SK-N-DZ (cell line): ENCODE measurements at places on chromosomes 7 and 10.

DNA sequence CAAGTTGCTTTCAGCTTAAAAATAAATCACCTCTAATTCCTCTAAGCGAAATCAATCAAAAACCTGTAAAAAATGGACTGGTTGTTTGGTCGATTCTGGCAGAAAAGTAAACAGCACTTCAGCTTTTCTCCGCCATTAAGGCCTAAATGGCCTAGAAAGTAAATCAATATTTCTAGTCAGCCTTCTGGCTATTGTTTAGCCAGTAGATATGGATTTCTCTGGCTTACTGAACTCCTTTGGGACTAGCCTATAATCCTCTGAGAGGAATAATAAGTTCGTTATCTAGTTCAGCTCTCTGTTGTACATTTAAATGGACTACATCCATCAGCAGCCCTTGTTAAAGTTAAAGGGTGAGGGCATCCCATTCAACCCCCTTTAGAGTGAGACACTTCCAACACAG is 400.1 kb upstream of the ETV1 start:
- DNase-seq = peak; percentile 12

GRCh38 chr7:28477041-28477442 is 64.7 kb downstream of the CREB5 start:
- no peak for DNase-seq

DNA sequence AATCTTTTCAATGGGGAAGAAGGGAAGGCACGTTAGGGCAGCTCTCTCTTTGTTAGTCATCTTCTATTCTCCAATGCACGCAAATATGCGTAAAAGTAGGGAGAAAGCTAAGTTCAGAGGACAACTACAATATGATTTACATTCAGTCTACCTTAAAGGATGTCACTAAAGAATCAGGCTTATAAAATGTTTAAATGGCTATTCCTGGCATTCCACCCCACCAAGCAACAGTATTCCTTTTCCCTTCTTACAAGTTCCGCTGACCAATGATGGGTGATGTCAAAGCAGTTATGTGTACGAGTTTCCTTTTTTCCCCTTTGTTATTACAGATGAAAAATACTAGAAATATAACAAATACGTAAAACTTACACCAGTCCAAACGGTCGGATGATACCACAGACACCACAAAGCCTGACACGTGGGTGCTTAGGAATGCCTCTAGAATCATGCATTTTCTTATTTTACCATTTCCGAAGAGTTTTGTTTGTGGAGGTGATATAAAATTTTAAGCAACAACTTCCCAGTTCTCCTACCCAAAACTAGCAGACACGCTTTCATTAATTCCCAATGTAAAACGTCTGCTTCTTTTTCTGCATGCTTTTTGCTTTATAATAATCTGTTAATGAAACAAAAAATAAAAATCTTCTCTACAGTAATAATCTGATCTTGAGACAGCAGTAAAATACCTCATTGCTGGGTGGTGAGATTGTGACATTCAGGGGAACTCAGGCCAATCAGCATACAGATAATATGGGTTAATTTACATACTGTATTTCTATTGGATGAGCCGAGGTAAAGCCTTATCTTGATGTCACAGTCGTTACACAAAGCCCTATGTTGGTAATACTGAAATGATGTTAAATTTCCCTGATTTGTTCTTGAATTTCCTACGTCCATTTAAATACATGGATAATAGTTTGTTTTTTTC is 708 bp upstream of the GPR85 start:
- DNase-seq = peak; percentile 82

- DNase-seq = no peak
Observed at GRCh38 chr7:16260236-16260728, 161.1 kb downstream of the CRPPA start.

DNA sequence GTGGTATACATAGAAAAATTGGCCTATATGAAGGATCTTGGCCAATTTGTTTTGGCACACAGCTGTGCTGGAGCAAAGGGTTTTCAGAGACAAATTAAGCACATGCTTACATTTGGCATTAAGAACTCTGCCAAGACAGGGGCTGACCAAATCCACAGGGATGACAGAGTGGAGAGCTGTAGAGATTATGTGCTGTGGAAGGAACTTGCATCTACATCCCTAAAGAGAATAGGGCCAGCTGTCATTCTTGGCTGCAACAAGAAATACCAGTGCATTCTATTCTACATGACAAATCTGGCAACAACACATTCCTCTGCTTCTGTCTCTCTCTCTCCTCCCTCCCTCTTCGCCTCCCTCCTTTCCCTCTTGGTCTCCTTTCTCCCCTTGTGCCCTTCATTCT is 75.6 kb downstream of the POM121L12 start:
- no peak for DNase-seq

DNA sequence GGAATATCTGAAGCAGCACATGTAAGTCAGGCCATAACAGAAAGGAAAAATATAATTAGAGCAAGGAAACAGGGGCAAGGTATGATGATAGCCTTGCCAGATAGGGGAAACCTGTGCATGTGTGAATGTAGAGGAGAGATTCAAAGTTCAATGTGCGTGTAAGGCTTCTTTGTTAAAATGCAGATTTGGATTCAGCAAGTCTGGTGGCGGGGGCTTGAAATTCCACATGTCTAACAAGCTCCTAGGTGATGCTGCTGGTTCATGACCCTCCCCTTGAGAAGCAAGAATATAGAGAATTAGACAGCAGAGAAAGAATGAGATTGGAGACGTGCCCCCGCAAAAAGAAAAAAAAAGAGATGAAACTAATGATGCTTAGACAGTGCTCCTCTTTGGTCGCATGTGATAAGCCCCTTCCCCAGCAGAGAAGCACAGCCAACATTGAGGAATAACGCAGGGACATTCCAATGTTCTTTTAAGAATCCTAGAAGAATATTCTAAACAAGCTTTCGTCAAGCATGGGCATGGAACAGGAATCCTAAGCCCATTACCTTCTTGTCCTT is 21.1 kb upstream of the MACC1 start:
- DNase-seq = no peak

- DNase-seq = peak; percentile 39
Observed at GRCh38 chr10:132836832-132837540, 51.0 kb upstream of the NKX6-2 start.

GRCh38 chr10:88840104-88840503 is 11.5 kb downstream of the ANKRD22 start:
- DNase-seq = no peak

- no peak for DNase-seq
Observed at GRCh38 chr7:36232971-36233550, 80.0 kb downstream of the EEPD1 start.

GRCh38 chr10:126907423-126907970 is 2.3 kb downstream of the DOCK1 start:
- DNase-seq = no peak

GRCh38 chr7:117706210-117706609 is 167.0 kb downstream of the CTTNBP2 start:
- DNase-seq = no peak

DNA sequence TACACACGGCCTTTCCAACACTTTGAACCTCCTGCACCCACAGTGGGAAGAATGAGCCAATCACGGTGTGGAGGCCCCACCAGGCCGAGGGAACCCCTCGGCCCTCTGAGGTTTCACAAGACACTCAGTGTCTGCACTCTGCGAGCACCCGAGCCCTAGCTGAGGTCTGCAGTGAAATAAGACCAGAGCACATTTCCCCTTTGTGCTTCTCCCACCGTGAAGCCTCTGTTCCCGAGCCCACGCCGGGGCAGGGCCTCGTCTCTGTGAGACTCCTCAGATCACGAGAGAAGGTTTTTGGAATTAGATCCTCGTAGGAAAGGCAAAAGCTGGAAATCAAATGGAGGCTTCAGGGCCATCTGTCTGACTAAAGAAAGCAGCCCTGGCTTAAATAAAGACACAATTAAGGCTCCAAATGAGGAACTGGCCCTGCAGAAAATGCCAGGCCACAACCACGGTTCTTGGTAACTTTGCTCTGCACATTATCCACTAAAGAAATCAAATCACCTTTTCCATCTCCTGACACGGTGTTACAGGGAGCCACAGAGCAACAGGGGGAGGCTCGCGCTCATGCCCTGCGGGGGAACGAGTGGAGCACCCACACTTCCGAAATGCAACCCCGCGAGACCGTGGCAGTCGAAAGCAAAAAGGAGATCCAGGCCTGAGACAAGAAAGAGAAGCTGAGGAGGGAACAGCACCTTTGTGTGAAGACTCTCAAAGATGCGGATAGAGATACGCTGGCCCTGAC is 43.7 kb downstream of the FAM53B start:
- no peak for DNase-seq

- no peak for DNase-seq
Observed at GRCh38 chr7:2245883-2246675, 4.1 kb downstream of the NUDT1 start.

DNA sequence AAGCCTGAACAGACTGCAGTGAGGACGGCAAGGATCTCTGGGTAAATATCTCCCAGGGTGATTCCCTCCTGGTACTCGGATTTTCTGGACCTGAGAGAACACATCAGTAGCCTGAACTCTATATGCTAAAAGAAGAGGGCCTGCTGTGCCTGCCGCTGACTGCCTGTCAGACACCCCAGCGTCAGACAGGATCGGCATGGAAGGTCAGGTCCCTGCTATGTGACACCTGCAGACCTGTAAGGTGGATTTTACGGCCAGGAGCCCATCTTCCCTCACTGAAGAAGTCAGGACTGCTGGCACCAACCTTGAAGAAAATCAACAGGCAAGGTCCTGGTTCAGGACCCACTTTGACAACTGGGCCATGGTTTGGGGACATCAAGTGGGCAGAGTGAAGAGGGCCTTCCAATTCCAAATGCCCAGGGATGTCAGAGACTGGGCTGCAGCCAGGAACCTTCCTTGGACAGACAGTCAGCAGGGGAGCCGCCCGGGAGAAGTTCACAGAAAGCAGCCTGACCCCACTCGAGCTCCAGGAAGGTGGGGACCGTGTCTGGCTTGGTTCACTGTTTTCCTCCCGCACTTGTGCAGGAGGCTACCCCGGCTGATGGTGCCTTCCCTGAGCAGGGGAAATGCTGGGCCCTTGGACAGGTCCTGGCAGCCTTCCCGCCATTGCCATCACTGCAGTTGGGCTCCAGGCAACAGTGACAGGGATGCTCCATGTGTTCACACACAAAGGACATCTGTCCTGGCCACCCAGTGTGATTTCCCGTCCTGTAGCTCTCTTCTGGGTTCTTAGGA is 91.8 kb upstream of the LANCL2 start:
- no peak for DNase-seq

DNA sequence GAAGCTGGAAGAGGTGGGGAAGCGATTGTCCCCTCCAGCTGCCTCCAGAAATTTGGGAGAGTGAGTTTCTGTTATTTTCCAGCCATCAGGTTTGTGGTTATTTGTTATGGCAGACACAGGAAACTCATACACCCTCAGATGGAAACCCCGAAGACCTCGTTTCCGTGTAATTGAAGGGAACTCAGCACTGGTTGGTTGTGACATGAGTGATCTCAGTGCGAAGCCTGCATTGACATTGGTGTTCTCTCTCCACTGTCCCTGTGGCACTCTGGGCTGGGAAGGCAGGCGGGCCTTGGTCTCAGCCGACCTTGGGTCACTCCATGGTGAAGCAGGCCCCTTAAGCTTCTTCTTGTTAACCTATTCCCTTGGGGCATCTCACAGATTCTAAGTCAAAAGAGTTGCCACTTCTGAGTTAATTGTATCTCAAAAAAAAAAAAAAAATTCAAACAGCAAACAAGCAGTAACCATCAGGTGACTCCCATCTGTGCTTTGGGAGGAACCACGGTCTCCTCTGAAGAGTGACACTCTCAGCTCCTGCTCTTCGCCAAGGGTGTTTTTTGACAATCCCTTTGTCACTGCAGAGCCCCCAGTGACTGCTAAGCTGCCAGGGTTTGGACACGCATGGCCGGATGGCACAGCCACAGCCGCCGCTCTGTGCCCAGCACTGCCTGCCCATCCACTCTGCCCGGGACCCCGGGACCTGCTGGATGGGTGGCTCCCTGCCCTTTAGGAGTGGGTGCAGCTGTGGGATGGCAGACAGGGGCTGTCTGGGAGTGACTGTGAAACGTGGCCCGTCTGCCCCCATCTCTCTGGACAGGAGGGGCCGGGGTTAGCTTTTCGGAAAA is 233.6 kb downstream of the PRPF18 start:
- DNase-seq = no peak

GRCh38 chr7:29749701-29750321 is 56.5 kb upstream of the WIPF3 start:
- no peak for DNase-seq

DNA sequence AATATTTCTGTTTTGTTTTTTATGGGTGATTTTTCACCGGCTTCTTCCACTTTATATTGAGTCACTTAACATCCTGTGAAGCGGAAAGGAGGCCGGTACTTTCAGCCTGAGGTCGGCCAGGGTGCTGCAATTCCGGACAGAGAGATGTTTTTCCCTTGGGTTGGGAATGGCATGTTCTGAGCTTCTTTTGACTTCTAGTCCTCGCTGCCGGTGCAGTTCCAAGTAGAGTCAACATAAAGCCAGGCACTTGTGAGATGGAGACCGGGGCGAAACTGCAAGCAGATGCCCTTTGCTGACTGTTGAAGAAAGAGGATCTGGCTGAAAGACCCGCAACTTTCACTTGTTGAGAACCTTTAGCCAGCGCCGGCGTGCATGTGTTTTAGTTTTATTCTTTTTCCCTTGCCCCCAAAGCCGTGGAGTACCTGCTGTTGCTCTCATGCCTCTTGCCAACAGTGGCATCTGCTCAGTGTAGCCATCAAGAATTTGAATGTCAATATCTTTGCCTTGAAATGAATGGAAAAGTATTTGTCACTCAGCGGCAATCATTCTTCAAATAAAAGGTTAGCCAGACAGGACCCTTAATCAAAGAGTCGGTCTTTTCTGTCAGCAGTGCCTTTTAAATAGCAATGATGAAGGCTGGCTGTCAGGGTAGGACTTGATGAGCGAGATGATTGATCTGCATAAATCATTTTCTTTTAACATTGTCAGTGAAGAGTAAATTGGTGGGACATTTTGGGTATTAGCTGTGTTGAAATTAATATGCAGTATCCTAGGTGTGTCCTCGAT is 351.2 kb downstream of the LRMDA start:
- no peak for DNase-seq

- DNase-seq = no peak
Observed at GRCh38 chr7:83610649-83611304, 38.2 kb downstream of the SEMA3E start.

- no peak for DNase-seq
Observed at GRCh38 chr7:41244246-41244645, 458.6 kb downstream of the INHBA start.

- no peak for DNase-seq
Observed at GRCh38 chr7:53340220-53340619, 304.8 kb downstream of the POM121L12 start.

DNA sequence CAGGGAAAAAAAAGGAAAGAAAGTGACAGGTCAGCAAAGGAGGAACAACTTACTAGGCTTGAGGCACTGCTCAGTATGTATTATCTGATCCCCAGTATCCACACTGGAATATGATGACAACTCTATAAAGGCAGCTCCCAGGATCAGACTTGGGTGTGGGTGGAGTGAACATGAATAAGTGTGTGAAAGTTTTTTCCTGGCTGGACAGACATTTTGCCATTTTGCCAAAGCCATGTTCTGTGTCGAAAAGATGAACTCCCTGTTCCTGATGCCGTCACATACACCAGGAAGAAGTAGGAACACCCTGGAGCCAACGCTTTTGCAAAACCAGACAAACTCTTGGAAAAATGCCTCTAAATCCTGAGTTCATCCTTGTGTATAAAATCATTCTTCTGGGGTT is 143.2 kb upstream of the MEOX2 start:
- no peak for DNase-seq
